T-helper 1 cell (primary cell): ENCODE measurements at places on chromosomes 4 and X.

- no peak for DNase-seq
These were observed 288.4 kb downstream of the CRLF2 start for GRCh38 chrX:924017-924416.

- DNase-seq: no peak
These were observed 15.3 kb upstream of the BEND4 start for GRCh38 chr4:42167709-42168108.

- no peak for DNase-seq
These were observed 238.8 kb downstream of the OR13H1 start for GRCh38 chrX:131782646-131783045.

DNA sequence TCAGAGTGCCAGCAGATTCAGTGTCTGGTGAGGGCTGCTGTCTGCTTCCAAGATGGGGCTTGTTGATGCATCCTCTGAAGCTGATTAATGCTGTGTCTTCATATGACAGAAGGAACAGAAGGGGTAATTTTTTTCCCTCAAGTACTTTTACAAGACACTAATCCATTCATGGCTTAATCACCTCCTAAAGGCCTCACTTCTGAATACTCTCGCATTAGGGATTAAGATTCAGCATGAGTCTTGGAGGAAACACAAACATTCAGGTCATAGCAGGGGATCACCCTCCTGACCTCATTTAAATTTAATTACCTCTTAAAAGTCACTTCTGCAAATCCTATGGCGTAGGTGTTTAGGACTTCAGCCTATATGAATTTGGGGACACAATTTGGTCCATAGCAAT, 1145.5 kb upstream of the PCDH10 start:
- no peak for DNase-seq

GRCh38 chrX:39039890-39040289, 238.6 kb downstream of the MID1IP1 start:
- no peak for DNase-seq

DNA sequence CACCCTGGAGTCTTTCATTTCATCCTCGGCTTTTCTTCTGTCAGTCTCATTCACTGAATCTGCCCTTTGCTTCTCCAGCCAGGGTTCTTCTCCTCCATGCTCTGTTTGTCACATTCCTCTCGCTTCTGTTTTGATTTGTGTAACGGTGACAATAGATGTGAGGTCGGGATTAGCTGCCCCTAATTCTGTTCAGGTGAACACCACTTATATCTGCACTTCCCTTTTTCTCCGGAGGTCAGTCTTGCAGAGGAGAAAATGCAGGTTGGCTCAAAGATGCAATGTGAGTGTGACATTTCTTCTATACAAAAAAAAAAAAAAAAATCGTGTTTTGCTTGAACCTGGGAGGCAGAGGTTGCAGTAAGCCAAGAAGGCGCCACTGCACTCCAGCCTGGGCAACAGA, 262.9 kb downstream of the ASMT start:
- DNase-seq: no peak

DNA sequence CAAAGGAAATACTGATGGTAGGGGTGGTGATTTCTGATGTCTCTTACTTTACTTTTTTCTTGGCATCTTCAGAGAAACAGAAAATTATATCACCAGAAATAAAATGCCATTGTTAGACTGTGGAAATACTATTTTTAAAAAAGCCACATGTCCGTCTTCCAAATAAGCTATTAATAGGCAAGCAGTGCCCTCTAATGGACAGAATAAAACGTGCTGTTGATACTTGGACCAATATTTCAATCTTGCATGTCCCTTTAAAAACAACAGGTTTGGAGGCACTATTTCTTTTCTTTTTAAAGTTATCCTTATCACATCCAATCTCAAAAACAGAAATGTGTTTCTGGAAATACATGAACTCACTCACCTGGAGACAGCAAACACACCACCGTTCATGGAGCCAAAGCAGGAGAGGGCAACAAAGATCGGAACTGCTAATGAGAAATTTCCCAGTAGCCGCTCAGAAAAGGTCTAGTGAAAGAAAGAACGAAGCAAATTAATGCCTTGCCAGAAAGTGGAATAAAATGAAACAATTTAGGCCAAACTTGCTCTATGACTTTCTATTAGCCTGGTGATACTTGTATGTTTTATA, 59.2 kb downstream of the SLC7A11 start:
- DNase-seq: no peak
